ENCODE measurements at places on chromosomes 16 and 17. TPM values are rescaled to one million over a fixed set of nuclear protein-coding genes. Genes with fewer than 3 reads are reported as not detected.

GRCh38 chr16:49336581-49336980 is 37.0 kb upstream of the C16orf78 start:
- H3K36me3 ChIP-seq = no peaks in the 10 kb centered on the region
- no peak for DNase-seq
- no peak overlapping the region for H3K4me3 ChIP-seq
- H3K27me3 ChIP-seq = no peaks in the 10 kb centered on the region

GRCh38 chr16:9177861-9178260 is 86.4 kb downstream of the HAPSTR1 start:
- H3K27me3 ChIP-seq = peaks cover 2% of the 10 kb centered on the region
- H3K4me3 ChIP-seq = no peak overlapping the region
- H3K36me3 ChIP-seq = no peaks in the 10 kb centered on the region
- DNase-seq = no peak
- H3K27ac ChIP-seq = no peak overlapping the region

Gene RHBDL3
- 0.12 TPM for total RNA-seq

Gene RHBDF2
- total RNA-seq = 54.5 TPM

Gene PAGR1
- total RNA-seq = 25.8 TPM

Data from activated CD4-positive, alpha-beta T cell treated with anti-CD3 and anti-CD28 coated beads, Interleukin-2, amount 10 ng/mL, durations not matched to agents 24 days and 14 days (primary cell).